ENCODE measurements at places on chromosomes 11 and 22.

DNA sequence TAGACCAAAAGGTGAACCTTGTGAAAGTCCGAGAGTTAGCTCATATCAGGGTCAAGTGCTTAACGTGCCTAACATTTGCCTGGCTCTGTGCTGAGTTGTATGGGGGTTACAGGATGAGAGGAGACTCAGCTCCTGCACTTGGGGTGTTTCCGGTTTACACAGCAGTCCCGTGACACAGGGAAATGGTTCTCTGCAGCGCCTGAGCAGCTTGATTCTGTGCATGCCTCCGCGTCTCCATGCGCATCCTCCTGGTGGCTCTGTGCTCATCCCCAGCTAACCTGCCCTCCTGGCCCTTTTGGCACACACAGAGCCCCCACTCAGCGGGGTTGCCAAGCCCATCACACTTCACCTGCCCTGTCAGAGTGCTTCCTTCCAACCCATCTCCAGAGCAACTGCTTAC lies 238.3 kb upstream of the TBCEL start:
- DNase-seq = no peak

DNA sequence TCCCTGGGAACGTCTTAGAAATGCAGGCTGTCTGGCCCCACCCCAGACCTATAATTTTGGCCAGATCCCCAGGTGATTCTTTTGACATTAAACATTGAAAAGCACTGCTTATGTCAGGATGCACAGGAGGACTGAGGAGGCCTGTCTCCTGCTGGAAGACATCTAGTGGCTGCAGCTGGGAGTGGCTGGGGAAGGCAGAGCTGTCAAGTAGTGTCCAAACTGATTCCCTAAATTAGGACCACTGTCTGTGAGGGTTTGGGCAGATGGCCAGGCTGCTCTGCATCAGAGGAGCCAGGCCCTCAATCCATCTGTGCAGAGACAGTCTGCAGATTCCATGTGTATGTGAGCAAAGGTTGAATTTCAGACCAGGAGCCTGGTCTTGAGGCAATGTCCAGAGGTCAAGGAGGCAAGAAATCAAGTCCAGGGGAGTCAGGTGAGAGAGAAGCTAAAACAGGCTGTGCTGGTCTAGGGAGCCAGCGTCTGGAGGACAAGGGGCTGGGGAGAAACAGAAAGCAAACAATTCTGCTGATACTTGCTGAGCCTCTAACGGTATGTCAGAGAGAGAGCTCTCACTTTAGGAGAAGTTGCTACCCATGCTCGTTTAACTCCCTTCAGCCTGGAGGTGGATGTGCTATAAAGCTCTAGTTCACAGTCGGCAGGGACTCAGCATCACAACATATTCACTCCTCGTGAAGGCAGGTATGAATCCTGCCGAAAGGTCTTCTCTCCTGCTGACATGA lies 15.3 kb upstream of the SYTL2 start:
- no peak for DNase-seq

DNA sequence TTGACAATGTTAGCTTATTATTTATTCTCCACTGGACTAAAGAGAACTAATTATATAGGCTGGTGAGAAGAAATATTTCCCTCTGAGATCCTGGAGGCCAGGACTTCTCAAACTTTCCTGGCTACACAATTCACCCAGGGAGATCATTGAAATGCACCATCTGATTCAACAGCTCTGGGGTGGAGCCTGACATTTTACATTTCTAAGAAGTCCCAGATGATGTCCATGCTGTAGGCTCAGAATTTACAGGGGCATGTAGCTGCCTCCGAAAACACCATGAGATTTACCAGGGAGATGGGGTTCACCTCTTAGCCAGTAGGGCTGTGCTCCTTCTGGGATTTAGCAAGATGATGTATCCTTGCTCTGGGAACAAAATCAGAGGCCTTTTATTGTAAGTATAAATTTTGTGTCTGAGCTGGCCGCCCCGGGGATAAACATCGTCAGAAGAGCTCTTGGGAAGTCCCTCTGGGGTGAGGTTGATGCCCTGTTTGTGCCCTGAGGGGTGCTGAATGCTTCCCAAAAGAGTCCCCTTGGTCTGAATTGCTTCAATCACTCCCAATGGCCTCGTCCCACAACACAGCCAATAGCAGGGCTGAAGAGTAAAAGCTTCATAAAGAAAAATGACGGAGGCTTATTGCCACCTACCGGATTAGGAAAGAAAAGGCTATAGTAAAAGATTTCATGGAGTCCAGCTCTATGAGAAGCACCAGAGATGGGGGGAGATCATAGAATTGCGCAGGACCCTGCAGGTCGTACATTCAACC lies 33.4 kb upstream of the API5 start:
- DNase-seq = no peak

DNA sequence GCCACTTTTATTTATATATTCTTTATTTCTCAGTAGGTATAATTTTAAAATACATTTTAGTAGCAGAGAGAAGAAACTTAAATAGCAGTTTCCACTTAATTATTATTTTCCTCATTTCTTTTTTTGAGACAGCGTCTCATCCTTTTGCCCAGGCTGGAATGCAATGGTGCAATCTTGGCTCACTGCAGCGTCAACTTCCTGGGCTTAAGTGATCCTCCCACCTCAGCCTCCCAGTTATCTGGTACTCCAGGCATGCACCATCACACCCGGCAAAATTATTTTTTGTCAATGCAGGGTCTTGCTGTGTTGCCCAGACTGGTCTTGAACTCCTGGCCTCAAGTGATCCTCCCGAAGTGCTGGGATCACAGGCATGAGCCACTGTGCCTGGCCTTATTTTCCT lies 38.3 kb downstream of the ATG13 start:
- no peak for DNase-seq

GRCh38 chr11:47705721-47706120 lies 9.4 kb downstream of the AGBL2 start:
- no peak for DNase-seq

- DNase-seq = no peak
Observed at GRCh38 chr11:132032555-132032954, 662.1 kb downstream of the NTM start.

DNA sequence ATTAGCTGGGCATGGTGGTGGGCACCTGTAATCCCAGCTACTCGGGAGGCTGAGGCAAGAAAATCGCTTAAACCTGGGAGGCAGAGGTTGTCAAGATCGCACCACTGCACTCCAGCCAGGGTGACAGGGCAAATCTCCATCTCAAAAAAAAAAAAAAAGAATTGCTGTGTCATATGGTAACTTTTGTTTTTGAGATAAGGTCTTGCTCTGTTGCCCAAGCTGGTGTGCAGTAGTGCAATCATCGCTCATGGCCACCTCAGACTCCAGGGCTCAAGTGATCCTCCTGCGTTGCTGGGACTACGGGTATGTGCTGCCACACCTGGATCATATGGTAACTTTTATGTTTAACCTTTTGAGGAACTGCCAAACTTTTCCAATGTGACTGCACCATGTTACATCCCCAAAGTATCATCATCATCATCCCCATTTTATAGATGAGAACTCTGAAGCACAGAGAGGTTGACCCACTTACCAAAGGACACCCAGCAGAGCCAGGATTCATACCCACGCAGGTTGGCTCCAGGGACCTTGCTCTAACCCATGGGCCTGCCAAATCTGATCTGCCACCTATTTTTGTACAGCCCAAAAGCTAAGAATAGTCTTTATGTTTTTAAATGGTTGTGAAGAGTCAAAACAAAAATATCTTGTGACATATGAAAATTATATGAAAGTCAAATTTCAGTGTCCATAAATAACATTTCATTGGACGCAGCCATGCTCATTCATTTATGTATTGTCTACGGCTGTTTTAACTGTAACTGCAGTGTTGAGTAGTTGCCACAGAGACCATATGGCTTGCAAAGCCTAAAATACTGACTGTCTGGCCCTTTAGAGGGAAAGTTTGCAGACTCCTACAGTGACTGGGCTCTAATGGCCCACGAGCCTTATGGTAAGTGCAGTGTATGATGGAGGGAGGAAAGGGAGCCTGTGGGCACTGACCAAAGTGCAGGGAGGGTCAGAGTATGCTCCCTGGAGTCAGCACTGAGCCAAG lies 45.3 kb downstream of the GDPD5 start:
- no peak for DNase-seq

DNA sequence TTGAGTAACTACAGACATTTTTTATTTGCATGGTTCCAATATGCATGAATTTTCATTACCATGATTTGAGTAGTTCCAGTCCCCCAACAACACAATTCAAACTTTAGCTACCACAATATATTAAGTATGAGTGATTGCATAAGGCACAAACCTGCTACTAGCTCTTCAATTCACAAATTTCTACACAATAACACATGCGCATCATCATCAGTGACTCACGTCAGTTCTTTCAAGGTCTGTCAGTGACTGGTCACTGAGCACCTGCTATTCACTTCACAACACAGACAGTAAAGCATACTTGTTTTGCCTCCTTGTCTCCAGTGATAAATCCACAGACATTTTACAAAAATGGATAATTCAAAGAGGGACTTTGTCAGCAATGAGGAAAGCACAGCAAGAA lies 435.1 kb upstream of the CCDC90B start:
- DNase-seq = no peak

DNA sequence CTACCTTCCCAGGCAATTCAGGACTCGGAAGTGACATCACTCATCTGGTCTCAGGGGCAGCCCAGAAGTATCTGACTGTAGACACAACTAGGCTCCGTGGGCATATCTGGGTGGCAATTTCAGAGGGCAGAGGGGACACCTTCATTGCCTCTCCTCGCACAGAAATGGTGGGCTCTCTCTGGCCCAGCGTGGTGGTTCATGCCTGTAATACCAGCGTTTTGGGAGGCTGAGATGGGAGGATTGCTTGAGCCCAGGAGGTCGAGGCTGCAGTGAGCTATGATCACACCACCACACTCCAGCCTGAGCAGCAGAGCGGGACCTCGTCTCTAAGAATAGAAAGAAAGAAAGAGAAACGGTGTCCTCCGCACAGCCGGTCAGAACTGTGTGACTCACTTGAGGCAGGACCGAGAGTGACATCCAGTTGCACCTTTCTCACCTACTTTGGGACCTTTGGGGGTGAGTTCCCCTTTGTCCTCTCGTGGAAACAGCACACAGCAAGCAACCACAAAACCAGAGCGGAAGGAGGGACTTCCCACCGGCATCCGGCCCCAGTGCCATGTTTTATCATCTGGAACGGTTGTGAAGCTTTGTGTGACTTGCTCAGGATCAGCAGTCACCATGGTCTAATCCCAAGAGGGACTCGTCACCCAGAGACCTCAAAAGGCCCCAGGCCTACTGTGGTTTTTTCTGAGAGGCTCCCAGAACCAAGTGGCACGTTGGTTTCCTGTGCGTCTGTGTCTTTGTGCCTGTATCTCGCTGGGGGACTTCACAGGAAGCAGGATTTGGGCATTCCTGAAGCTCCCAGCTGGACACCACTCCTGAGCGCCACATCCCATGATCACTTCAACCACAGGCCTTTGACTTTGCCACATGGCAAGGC lies 38.4 kb upstream of the EMID1 start:
- no peak for DNase-seq

DNA sequence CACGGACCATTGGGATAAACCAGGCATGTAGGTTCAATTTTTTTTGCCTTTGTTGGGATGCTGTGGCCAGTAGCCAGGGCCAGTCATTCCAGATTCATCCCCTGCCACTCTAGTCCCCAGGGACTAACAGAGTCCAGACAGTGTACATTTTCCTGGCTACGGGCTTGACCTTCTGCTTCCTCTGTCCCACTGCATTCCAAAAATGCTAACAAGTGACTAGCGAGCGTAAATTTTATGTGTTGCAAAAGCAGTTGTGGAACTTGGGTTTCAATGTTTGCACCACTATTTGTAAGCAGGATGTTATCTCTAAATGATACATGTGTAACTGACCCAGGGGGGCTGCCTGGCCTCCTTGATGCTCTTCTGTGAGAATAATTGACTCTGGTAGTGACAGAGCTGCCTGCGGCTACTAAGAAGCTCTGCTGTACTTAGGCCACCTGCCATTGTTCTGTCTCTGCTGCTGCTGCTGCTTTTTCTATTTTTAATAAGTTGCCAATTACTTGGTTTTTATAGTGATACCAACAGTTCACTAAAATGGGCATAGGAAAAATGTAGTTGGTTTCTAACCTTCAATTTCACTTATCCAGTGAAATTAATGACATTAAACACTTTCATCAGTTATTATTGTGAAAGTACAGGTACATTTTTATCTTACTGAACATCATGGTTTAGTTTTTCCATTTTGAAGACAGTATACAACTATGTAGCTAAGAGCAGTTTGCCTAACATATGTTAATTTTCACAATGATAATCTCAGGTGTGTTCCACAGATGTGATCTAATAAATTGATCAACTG lies 26.8 kb downstream of the TNRC6B start:
- no peak for DNase-seq

DNA sequence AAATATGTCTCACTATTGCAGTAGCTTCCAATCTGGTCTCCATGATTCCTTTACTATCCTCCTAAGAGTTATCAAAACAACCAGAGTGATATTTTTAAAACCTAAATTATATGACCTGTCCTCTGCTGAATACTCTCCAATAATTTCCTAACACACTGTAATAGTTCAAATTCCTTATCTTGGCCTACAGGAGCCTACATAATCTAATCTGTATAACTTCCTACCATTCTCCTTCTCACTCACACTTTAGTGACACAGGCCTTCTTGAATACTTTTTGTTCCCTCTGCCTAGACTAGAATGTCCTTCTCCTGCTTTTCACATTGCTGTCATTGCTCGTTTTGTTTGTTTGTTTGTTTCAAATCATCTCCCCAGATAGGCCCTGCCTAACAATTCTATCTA lies 9.4 kb downstream of the FHIP1B start:
- DNase-seq = no peak

GRCh38 chr11:68296344-68297051 lies 15.9 kb upstream of the LRP5 start:
- DNase-seq = no peak

GRCh38 chr22:19880786-19881569 lies 26.3 kb upstream of the GNB1L start:
- peak; percentile 90 for DNase-seq

DNA sequence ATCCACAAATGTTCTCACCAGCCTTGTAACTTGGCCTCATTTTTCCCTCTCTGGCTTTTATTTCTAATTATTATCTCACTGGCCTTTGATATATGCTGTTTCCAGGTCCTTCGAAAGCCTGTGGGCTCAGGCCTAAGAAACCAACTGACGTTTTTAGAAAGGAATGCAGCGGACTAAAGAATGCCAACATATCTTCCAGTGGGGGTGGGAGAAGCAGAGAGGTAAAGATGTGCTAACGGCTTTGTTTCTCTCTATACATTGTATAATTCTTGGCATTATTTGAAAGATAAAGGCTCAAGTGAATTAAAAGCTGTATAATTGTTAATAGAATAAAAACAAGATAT lies 28.2 kb downstream of the OR6Q1 start:
- DNase-seq = peak; percentile 68

DNA sequence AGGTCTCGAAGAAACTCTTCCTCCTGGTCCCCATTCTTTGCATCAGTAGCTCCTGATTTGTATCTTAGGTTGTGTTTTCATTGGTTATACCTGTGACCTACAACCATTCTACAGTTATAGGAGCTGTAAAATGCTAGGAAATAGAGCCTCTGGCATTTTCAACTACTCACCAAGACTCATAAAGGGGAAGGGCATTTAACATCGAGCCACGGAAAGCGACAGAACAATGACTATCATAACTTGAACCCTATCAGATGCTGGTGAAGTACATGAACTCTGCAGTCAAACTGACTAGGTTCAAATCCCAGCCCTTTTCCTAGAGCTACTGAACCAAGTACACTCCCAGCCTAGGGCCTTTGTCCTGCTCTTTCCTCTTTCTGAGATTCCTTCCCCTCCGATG lies 588.0 kb downstream of the SOX6 start:
- no peak for DNase-seq

Measured in astrocyte of the cerebellum (primary cell).